ENCODE measurements at places on chromosomes 3 and 15.

DNA sequence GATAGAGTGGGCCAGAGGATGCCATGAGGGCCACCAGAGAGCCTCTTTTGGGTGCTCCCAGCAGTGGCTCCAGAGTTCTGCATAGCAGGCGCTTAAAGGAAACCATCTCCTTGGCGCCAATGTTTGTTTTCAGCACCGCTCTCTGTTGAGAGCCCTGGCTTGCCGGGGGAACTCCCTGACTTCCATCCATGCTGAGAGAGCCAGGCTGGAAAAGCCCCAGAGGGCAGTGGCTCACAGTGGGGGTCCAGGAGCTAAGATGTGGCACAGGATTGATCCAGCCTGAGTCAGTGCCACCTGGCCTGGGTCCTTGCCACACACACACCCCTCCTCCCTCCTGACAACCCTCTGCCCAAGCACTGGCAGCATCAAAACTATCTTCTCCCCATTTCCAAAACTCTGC lies 50.4 kb upstream of the HACD2 start:
- DNase-seq: no peak

GRCh38 chr15:99762288-99762687 lies 29.1 kb upstream of the LYSMD4 start:
- no peak for DNase-seq

DNA sequence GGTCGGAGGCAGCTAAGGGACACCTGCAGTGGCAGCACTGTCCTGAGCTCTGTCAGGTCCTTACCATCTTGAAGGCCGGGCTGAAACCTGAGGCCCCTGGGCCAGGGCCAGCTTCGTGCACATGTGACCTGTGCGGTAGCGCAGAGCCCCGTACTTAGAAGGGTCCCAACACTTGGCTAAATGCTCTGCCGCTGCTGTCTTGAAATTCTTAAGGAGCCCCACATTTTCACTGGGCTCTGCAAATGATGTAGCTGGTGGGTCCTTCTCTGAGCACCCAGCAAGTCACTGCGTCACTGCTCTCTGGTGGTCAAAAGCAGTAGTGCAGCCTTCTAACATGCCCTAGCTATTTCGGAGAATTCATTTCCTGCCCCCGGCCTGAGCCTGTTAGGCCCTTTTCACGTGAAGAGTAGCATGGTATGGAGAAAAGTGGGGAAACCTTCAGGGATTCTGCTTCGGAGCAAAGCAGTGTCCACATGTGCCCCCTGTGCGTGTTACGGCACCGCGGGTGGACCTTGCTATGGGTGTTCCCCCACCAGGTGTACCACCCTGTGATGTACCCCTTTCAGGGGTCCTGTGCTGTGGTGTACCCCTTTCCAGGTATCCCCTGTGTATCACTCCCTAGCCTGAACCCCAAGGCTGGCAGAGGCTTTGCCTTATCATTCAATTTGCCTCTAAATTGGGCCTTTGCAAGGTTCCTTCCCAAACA lies 79.7 kb downstream of the TMEM266 start:
- no peak for DNase-seq

- no peak for DNase-seq
Measured at GRCh38 chr3:27577504-27577903, 93.3 kb upstream of the SLC4A7 start.

GRCh38 chr3:99620077-99620767 lies 18.2 kb upstream of the COL8A1 start:
- no peak for DNase-seq

DNA sequence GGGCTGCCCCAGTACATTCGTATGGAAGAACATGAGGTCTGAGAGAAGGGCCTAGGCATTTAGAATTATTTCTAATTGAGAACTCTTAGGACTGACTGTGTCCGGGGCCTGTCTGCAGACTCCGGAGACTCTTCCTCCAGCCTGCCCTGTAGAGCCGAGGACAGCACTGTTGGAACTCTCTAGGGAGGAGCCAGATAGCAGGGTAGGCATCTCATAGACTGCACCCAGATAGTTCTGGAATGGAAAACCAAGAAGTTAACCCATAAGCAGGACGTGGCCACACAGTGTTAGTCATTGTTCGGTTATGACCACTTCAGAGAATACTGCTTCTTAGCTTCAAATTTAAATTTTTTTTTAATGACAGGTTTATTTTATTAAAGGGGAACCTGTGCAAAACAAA lies 59.5 kb downstream of the SNRK start:
- DNase-seq: no peak

- DNase-seq: no peak
Measured at GRCh38 chr3:123503203-123503602, 54.3 kb upstream of the ADCY5 start.

GRCh38 chr15:45496658-45497057 lies 25.9 kb downstream of the SLC30A4 start:
- no peak for DNase-seq

GRCh38 chr15:66614951-66615760 lies 49.4 kb upstream of the LCTL start:
- DNase-seq: no peak

DNA sequence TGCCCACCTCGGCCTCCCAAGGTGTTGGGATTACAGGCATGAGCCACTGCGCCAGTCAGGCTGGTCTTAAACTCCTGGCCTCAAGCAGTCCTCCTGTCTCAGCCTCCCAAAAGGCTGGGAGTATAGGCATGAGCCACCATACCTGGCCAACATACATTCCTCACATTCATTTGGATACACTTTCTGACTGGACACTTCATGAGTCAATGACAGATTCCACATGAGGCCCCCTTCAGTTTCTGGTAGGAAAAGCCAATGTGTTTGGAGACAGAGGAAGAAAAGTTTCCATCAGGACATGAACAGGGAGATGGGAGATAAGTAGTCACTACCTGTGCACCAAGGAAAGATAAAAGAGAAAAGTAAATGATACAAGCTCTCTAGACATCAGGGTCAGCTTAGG lies 49.4 kb upstream of the GSK3B start:
- no peak for DNase-seq

- DNase-seq: no peak
Measured at GRCh38 chr3:160661660-160662059, 15.3 kb upstream of the ARL14 start.

DNA sequence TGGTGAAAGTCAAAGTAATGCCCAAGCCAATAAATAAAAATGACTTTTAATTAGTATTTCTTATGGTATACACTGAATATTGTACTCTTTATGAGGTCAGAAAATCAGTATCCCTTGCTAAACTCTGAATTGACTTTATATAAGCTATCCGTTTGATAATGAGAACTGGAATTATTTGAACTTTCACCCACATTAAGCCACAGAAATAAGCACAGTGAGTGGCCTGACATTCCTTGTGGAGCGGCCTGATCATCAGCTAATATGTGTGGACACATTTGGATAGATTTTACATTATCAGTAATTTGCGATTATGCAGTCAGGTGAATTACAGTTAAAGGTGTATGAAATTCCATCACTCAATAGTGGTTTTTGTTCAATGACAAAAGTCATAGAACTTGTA lies 136.0 kb upstream of the CBLB start:
- no peak for DNase-seq

DNA sequence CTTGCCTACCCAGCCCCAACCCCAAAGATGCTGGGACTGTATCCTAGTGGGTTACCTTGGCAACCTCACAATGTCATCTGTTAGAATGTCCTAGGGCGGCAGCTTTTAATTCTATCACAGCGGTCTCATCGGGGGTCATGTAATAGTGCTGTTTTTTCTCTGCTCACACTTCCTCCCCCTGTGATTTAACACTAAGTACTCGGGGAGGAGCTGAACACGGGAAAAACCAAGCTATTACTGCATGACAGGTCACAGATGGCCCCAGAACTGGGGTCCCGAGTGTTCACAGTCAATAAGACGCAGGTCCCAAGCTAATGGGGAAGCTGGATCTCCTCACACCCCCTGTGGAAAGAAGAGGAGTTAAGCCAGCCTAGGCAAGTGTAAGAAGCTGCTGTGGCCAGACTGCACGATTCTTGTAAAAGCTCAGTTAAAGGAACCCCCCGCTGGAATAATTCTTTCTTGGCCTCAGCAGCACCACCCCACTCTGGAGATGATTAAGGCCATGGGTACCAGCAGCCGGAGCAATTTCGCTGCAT lies 2.5 kb upstream of the RFTN1 start:
- DNase-seq: no peak

GRCh38 chr15:72844067-72844466 lies 60.5 kb upstream of the ADPGK start:
- DNase-seq: no peak

DNA sequence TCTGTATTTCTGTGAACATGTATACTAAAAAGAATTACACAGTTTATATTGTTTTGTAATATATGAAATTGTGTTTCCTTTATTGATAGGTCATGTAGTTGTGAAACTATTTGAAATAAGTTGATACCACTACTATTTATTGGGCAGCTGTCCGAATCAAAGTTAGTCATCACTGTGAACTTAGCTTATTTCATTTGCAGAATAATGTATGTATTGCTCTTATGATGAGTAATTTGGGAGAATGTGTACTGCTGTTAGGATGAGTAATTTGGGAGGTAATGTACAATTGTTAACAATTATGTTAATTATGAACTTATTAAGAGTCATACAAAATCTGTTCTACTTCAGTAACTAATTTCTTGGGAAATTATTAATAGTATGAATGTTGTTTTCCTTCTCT lies 22.2 kb downstream of the FXR1 start:
- DNase-seq: no peak

DNA sequence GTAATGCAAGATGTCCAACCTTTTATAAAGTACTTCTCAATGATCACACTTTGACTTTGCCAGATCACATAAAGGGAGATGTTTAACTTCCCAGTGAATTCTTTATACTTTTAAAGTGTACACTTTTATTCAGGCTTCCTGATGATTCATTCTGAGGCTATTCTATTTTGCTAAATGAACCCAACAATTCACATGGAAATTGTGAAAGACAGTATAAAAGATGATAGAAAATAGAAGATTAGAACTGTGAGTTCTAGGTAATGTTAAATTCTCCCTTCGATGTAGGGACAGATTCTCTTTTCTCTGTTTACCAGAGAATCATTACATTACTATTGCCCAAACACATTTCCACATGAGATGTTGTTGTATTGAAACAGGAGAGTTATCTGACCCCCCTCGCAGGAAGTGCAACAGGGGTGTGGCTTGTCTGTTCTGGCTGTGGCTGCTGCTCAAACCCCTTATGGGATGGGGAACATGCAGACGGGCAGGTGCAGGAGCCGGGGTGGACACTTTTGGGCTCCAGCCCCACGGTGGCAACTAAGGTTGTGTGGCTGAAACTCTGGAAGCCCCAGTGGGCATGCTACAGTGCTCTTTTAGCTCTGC lies 131.3 kb upstream of the LRTM1 start:
- DNase-seq: no peak

DNA sequence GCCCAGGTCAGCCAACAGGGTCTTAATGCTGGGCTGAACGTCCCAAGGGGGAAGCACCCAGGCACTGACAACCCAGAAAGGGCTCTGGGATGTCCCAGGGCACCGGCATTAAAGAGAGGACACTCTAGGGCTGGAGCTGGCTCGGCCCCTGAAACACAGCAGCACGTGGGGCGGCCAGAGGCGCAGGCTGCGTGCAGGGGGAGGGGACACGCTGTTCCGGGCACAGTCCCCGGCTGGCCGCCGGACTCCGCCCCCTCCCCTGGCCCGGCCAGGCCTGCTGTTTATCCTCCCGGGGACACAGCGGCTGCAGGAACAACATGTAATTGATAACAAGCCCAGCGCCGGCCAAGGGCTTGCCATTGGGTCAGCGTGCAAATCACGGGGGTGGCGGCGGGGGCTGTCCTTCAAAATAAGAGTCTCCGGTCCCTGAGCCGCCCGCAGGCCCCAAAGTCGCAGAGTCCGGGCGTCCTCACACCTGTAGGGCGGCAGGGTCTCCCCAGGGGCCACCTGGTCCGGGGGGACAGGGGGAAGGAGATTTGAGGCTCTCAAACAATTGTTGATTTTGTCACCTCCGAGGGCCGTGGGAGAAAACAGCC lies 1.3 kb downstream of the KLF15 start:
- DNase-seq: peak; percentile 84

- no peak for DNase-seq
Measured at GRCh38 chr15:99181545-99181971, 67.8 kb downstream of the TTC23 start.

GRCh38 chr3:7867587-7867986 lies 634.0 kb upstream of the LMCD1 start:
- no peak for DNase-seq

GRCh38 chr3:72844436-72844993 lies 3.7 kb downstream of the SHQ1 start:
- DNase-seq: no peak

DNA sequence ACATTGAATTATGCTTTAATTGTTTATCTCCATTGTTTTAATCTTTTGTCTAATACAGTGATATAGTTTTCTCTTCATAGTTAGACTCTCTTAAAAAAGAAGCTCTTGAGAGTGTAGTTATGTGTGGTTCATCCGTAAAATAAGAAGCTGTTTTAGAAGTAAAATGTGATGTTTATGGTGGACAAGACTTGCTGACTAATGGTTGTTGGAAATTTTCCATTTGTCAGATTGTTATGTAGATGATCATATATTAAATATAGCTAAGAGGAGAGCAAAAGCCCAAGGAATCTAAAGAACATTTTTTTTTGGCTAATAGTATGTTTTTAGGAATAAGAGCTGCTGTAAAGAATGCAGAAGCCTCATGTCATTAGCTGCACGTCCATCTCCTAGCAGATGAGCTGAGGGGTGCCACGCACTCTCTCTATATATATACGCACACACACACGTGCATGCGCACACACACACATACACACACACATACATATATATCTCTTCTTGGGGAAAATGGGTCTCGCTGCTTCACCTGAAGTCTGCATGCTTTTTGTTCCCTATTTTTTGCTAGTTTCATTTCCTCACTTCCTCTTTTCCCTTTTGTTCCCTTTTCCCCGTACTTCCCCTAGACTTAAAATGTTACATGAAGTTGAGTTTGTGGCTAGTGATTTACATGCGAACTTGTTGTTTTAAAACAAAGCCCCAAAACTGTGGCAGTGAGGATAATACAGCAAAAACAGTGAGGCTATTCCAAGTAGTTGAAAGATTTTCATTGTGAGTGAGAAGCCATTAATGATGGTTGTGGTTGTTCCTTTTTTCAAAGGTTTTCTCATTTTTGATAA lies 107.8 kb downstream of the MBNL1 start:
- DNase-seq: no peak

- DNase-seq: no peak
Measured at GRCh38 chr3:127722091-127722784, 49.5 kb downstream of the ABTB1 start.

- no peak for DNase-seq
Measured at GRCh38 chr15:93515256-93516051, 426.4 kb upstream of the RGMA start.

DNA sequence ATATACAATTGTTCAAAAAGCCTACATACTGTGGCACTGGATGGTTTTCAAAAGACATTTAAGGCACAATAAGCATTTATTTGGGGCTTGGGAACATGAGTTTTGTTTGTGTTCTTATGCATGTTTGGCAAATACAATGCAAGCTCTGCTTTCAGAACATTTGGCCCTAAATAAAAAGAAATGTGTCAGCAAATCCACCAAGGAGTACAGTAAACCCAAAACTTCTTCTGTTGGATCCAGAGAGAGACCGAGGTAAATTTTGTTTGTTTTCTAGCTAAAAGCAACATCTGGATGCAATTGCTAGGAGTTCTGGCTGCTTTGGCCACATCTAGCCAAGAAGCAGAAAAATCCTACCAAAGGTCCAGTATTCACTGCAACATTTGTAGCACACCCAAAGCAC lies 168.8 kb downstream of the DCLK3 start:
- no peak for DNase-seq

- DNase-seq: peak; percentile 70
Measured at GRCh38 chr3:35639254-35640186, at the start of gene ARPP21. Gene ARPP21 (plus strand): TSS chr3:35639525. CDS start chr3:35681752, 42,227 bp downstream.

GRCh38 chr3:58041182-58041825 lies 33.1 kb downstream of the FLNB start:
- no peak for DNase-seq

- no peak for DNase-seq
Measured at GRCh38 chr3:11140030-11140712, 14.1 kb upstream of the HRH1 start.

Data from type B pancreatic cell (in vitro differentiated cells).